Mesothelial cell of epicardium (in vitro differentiated cells): ENCODE measurements at places on chromosomes 5 and 9. TPM values are rescaled to one million over a fixed set of nuclear protein-coding genes. Genes with fewer than 3 reads are reported as not detected.

TMC1 gene
- 0.22 to 0.29 TPM in 2 of 3 replicates, not detected in the other for total RNA-seq

CDC20B gene
- total RNA-seq = 0.09 to 0.16 TPM in 2 of 3 replicates, not detected in the other

ORM1 gene
- not detected in 3 replicates for total RNA-seq

MYORG gene
- 4.2 to 5.5 TPM (median 4.9 TPM) in 3 replicates for total RNA-seq

GADD45G gene
- total RNA-seq = 1.0 to 2.0 TPM (median 1.8 TPM) in 3 replicates

HSDL2 gene
- total RNA-seq = 22.2 to 26.5 TPM (median 23.1 TPM) in 3 replicates

ESM1 gene
- total RNA-seq = 0.23 to 0.40 TPM in 2 of 3 replicates, not detected in the other

ZNF883 gene
- 8.6 to 11.5 TPM (median 11.2 TPM) in 3 replicates for total RNA-seq
